SJSA1 (cell line): ENCODE measurements at places on chromosomes 16 and 17. TPM values are rescaled to one million over a fixed set of nuclear protein-coding genes. Genes with fewer than 3 reads are reported as not detected.
A peak's percentile ranks its signal among the peaks of the same experiment; 100 is the strongest.

GRCh38 chr16:9235867-9236266 is 144.4 kb downstream of the HAPSTR1 start:
- peaks cover 22% of the 10 kb centered on the region for H3K27me3 ChIP-seq
- no peak for DNase-seq
- no peaks in the 10 kb centered on the region for H3K4me1 ChIP-seq
- H3K36me3 ChIP-seq, result no peaks in the 10 kb centered on the region

DNA sequence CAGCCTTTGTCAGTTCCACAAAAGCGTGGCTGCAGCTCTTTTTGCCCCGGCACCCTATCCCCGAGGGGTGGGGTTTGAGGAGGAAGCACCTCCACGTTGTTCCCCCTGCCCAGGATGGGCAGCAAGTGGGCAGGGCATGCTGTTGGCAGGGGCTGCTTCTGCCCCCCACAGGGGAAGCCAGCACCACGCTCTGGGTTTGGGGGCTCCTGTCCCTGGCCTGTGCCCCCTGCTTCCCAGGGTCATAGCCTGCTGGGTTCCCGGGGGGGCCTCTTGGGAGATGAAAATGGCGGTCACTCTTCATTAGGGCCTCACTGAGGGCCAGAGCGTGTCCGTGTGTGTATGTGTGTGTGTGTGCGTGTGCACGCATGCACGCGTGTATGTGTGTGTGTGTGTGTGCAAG is 22.8 kb downstream of the LASP1 start:
- H3K36me3 ChIP-seq, result peaks cover 96% of the 10 kb centered on the region
- H3K4me3 ChIP-seq, result no peak overlapping the region
- H3K27ac ChIP-seq, result no peak overlapping the region
- no peak for DNase-seq

DNA sequence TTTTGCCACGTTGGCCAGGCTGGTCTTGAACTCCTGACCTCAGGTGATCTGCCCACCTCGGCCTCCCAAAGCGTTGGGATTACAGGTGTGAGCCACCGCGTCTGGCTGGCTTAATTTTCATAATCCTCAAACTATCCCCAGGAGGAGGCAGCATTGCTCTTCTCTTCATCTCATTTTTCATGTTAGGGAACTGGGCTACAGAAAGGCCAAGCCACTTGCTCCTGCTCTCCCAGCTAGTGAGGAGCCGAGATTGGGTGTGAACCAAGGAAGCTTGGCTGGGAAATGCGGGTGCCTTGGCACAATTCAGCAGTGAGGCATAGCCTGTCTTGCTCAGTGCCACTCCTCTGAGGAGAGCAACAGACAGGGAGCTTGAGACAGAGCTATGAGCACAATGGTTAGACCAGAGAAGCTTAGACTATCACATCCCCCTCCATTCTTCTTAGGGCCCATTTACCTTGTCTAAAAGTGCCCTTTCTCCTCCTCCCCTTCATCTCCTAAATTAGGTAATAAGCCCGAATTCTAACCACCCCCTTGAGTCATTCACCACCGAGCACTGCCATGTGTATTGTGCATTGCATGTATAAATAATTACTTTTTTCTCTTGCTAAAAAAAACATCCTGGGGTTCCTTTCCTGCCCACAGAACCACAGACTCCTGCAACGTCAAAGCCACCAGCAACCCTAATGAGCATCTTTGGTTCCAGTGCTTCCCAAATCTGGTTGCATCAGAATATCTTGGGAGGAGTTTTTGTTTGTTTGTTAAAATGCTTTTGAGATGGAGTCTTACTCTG is 20.0 kb upstream of the KIF19 start:
- H3K4me3 ChIP-seq, result no peak overlapping the region
- no peaks in the 10 kb centered on the region for H3K36me3 ChIP-seq
- 0 out of 2 replicates have a peak, but pooled peaks cover 3% of the 10 kb centered on the region for H3K4me1 ChIP-seq

- no peaks in the 10 kb centered on the region for H3K27me3 ChIP-seq
- H3K36me3 ChIP-seq, result peaks cover 46% of the 10 kb centered on the region
- DNase-seq, result peak; percentile 37
- no peak overlapping the region for H3K27ac ChIP-seq
- H3K4me1 ChIP-seq, result peaks cover 37% of the 10 kb centered on the region
Observed at GRCh38 chr16:1614456-1615102, 2.4 kb downstream of the CRAMP1 start.

LGALS9B gene
- total RNA-seq, result not detected in 2 replicates
